ENCODE measurements at places on chromosomes 5 and 9.

- no peak for DNase-seq
These were observed 94.3 kb downstream of the INSYN2B start for GRCh38 chr5:169886033-169886432.

DNA sequence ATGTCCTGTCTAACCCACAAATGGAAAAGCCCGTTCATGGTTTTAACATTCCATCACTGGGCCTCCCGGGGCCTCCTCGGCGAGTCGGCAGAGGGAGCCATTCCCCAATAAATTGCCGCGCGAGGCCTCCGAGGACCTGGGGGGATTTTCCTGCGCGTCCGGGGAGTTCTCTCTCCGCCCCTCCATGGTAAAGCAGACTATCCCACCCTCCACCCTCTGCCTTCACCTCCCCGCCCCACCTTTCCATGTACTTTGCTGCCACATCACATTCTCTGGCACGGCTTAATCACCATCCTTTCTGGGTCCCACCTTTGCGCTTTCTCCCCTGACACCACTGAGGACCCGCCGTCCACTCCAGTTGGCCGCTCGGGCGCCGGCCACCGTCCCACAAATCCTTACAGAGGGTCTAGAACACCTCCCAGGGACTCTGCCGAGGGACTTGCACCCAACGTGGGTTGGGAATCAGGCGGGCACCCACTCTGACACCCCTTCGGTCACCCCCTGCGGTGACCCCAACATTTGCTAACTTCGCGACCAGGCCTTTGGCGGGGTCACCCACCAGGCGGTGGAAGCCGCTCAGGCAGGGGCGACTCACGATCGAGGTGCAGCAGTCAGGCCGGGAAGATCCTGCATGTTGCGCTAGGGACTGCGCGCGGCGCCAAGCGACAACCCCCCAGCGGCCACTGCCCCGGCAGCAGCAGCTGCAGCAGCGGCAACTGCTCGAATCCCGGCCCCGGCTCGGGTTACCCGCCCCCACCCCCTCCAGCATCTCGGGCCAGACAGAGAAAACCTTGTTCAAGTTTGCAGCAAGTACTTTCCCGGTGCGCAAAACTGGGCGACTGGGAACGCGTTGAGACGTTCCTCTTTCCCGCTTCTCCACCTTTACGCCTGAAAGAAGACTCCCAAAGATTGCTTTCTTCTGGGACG is at the start of gene MEGF10:
Gene MEGF10 (plus strand): TSS at position 778 of the 927 bp plus-strand sequence. CDS start 40,513 bp downstream, outside the sequence.
- no peak for DNase-seq

- no peak for DNase-seq
These were observed 10.0 kb downstream of the PRR7 start for GRCh38 chr5:177456591-177456964.

DNA sequence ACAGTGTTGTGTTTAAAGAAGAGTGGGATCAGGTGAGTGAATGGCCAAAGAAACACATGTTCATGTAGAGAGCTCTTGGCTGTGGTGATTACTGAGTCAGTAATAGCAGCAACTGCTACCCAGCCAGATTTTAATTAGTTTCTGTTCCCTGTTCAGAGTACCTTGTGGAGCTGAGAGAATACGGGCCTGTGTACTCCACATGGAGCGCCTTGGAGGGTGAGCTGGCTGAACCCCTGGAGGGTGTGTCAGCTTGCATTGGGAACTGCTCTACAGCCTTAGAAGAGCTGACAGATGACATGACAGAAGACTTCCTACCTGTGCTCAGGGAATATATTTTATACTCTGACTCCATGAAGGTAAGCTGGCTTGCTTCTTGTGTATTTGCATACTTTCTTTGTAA is 52.3 kb downstream of the SLC46A2 start:
- no peak for DNase-seq

Measured in non-pigmented ciliary epithelial cell (primary cell).